Activated naive CD8-positive, alpha-beta T cell treated with anti-CD3 and anti-CD28 coated beads, Interleukin-2, amount 10 ng/mL, durations not matched to agents 7 days and 5 days (primary cell): ENCODE measurements at places on chromosomes 5 and 9. TPM values are rescaled to one million over a fixed set of nuclear protein-coding genes. Genes with fewer than 3 reads are reported as not detected.

GRCh38 chr5:179437341-179438001 lies 92.2 kb upstream of the ADAMTS2 start:
- no peak for DNase-seq

DNA sequence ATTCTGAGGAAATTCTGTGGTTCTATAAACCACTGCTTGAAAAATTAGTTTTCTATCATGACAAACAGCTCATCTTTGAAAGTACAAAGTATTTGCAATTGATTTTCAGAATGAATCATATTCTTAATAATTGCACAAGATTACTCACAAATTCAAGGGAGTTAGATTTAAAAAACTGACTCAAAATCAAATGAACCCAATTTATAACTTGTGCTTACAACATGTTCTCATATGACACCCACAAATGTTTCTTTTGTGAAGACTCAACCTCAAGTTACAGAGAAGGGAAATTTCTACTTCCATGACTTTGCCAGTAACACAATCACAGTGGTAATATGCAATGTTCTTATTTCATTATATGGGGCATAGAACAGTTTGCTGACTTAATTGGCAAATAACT lies 272.0 kb upstream of the ACTBL2 start:
- DNase-seq: no peak

DNA sequence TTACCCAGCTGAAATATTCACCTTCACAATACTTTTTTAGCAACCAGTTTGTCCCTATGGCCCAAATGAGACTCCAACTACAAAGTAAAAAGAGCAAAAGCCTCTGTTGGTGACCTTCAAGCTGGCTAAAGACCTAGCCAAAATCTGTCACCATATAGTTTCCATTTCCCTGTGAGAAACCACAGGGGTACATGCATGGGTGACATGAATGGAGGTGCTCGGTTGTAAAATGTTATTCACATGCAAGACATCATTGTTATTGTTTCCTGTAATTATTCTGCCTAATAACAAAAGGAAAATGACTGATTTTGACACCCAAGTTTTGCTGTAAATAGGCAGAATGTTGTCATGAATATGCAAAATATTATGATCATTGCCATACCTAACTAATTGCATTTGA lies 285.3 kb downstream of the ZNF608 start:
- DNase-seq: no peak

DNA sequence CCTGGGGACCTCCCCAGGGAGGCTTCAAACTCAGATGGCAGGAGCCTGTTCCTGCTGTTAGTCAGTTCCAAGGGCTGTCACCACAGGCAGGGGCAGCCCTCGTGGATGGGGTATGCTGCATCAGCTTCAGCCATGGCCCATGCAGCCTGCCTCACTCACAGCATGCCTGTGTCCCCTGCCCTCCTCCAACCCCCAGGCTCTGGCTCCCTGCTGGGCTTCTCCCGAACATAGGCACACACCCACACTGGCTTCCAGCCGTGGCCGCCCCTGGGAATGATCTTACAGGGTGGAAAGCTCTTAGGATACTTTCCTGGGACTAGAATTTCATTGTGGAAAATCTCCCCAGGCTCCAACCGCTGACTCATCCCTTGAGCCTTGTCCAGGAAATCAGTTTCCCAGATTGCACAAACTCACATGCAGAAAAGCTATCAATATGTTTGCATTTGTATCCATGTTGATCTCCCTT lies 163.8 kb downstream of the SEC61B start:
- no peak for DNase-seq

PCDHGB4 gene
- total RNA-seq: not detected

CDX1 gene
- not detected for total RNA-seq

CXXC5 gene
- total RNA-seq: 4.6 TPM

KIF4B gene
- not detected for total RNA-seq
